ENCODE measurements at places on chromosomes 12 and 14.
A peak's percentile ranks its signal among the peaks of the same experiment; 100 is the strongest.

DNA sequence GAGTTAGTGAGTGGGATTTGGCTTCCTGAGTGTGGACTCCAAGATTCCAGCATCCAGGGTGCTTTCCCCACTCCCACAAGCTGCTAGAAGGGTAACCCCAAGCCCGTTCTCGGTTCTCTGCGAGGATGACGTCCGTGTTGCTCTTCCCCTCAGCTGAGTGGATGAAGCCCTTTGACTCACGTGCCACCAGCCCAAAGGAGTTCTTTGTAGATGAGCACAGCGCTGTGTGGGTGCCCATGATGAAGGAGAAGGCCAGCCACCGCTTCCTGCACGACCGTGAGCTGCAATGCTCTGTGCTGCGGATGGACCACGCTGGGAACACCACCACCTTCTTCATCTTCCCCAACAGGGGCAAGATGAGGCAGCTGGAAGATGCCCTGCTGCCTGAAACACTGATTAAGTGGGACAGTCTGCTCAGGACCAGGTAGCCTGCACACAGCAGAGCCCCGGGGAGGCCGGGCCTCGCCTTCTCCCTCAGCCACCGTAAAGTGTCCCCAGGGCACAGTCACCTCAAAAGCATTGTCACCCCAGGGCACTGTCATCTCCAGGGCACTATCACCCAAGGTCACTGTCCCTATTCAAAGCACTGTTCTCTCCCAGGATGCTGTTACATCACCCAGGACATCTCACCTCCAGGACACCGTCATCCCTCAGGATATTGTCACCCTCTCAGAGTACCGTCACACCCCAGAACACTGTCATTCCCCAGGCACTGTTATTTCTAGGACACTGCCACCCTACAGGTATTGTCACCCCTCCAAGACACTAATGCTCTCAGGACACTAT, 31.3 kb downstream of the SERPINA3 start:
- DNase-seq = no peak

DNA sequence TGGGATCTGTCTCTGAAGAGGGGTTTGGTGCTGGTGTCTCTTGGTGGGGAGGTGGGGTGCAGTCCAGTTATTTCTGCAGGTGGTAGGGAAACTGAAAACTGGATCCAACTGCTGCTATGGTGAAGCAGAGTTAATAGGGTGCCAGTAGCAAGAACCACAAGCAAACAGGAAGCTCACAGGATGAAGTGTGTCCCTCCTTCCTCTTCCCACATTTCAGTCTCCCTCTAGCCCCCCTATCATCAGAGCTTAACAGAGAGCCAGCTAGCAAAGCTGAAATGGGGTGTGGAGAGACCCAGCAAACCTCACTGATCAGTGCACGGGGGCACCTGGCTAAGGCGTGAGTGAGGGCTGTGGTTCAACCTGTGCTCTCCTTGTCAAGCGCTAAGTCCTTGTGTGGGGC, 69.1 kb upstream of the C12orf71 start:
- DNase-seq = no peak

DNA sequence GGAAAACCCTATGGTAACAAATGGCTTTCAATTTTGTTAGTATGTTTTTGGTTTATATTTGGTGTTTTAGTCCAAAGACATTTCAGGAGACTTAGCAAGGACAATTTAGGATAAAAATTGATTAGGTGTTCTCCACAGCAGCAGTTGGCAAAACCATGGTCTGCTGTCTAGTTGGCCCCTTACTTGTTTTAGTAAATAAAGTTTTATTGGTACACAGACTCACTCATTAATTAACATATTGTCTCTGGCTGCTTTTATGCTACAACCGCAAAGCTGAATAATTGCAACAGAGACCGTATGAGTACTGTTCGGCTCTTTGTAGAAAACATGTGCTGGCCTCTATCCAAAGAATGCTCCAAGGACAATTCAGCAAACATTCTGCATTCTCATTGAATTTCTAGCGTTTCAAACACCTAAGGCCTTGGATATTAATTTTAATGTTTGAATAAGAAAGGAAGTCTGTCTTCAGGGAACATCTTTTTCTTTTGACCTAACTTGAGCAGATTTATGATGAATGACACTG, 77.7 kb downstream of the CCDC92 start:
- no peak for DNase-seq

DNA sequence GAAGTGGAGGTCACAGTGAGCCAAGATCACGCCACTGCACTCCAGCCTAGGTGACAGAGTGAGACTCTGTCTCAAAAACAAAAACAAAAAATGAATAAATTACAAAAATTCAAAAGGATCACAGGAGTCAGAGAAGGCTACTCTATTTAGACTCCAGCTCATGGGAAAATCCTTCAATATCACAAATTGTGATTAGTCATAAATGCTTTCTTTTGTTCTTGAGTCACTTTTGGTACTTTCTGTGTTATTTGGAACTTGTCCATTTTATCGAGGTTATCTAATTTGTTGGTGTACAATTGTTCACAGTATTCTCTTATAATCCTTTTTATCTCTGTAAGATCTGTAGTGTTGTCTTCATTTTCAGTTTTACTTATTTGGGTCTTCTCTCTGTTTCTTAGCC, 18.9 kb downstream of the ALDH2 start:
- DNase-seq = peak; percentile 84

- DNase-seq = no peak
These were observed 436.5 kb downstream of the TMEM132D start for GRCh38 chr12:129467289-129467688.

DNA sequence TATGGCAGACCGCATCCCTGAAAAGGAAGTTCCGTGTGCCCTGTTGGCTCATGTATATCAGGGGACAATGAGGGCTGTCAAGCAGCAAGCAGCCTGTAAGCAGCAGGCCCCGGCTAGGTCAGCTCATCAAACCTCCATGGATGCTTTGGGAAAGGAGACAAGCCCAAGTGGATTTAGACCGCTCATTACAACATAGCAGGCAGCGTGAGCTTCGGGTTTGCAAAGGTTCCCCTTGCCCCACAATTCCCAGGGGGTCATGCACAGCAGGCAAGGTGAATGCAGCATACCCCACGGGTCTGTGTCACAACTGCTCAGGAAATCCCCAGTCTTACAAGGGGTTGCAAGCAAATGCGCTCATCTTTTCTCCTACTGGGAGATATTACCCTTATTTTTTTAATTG, 54.6 kb downstream of the KCNK13 start:
- DNase-seq = no peak

- peak; percentile 70 for DNase-seq
These were observed 18.2 kb downstream of the ANG start for GRCh38 chr14:20706657-20707355.

DNA sequence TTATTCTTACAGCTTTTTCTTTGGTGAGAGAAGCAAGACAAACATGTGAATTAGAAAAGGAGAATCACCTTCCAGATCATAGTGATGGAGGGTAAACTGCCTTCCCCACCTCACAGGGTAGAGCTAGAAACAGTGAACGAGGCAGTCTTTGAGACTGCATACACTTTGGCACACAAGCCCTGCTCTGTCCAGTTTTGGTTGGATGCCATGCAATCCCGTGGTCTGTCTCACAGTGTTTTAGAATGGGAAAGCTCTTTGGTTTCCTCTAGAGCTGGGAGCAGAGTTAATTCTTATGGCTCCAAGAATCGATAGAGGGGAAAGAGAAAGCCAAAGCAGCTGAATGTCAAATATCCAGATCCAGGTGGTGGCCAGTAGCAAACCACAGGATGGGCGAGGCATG, 21.9 kb downstream of the TDP1 start:
- no peak for DNase-seq

- DNase-seq = no peak
These were observed at the start of gene DTX3 for GRCh38 chr12:57604454-57604991. Gene DTX3 (plus strand): TSS chr12:57604824. CDS start chr12:57606518, 1,694 bp downstream.

- no peak for DNase-seq
These were observed 966.7 kb downstream of the SLC6A15 start for GRCh38 chr12:83945871-83946270.

- no peak for DNase-seq
These were observed 16.1 kb upstream of the PRICKLE1 start for GRCh38 chr12:42605685-42606084.

DNA sequence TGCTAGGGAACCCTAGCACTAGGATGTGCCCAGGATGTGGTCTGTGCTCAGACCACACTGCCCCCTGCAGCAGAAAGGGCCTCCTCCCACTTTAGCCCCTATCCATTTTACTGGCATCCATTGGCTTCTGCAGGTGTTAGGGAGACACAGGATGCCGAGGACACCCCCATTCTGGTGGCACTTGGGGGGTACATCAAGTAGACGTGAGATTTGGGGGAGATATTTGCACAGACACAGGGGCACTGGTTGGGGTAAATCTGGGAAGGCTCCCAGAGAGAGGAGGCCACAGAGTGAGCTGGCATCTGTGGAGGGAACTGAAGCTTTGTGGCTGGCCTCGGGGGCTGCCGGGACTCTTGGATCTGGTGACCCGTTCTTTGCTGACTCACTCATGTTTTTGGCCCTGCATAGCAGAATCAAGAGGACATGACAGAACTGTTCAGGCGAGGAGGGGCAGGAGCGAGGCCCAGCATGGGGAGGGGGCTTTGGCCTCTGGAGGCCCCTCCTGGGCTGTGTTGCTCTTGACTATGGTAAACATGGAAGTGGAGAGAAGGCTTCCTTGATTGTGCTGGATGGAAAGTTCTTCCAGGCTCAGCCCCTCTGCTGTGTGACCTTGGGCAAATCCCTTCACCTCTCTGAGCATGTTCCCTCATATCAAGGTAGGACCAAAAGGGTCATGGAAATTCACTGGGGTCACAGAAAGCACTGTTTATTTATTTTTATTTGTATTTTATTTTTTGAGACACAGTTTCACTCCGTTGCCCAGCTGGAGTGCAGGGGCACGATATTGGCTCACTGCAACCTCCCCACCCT, 1.8 kb downstream of the PLBD2 start:
- no peak for DNase-seq

DNA sequence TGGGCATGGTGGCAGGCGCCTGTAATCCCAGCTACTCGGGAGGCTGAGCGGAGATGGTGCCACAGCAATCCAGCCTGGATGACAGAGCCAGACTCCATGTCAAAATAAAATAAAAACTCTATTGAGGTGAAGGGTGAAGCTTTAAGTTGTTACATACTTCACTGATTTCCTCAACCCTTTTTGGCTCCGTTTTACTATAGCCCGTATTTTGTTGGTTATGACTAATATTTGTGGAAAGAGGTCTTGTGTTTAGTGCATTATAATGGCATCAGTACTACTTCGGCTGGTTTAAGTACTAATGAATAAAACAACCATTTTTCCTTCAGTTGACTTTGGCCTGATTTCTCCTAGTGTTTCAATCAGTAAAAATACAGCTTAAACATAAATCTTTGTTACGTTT, 27.0 kb upstream of the SLC2A14 start:
- DNase-seq = no peak

GRCh38 chr14:104774453-104775072, 21.0 kb downstream of the AKT1 start:
- no peak for DNase-seq

GRCh38 chr12:57169969-57170368, 22.6 kb upstream of the LRP1-AS start:
- no peak for DNase-seq

DNA sequence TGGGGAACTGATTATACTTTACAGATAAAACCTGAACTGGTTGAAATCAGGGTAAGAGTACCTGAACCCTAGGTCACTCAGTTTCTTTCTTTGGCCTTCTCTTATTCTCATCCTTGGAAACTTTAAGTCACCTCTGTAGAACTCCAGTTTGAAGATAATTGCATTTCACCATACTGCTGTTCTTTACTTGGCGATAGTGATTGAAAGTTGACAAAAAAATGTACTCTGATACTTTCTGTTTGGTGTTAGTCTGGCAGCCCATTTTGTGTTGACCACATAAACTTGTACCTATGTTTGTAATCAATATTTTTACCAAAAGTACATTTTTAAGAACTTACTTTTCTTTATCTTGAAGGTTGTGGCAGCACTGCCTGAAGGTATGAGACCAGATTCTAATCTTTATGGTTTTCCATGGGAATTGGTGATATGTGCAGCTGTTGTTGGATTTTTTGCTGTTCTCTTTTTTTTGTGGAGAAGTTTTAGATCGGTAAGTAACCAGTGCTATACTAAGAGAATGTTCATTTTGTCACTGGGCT, 42.9 kb downstream of the MIA2 start:
- no peak for DNase-seq

DNA sequence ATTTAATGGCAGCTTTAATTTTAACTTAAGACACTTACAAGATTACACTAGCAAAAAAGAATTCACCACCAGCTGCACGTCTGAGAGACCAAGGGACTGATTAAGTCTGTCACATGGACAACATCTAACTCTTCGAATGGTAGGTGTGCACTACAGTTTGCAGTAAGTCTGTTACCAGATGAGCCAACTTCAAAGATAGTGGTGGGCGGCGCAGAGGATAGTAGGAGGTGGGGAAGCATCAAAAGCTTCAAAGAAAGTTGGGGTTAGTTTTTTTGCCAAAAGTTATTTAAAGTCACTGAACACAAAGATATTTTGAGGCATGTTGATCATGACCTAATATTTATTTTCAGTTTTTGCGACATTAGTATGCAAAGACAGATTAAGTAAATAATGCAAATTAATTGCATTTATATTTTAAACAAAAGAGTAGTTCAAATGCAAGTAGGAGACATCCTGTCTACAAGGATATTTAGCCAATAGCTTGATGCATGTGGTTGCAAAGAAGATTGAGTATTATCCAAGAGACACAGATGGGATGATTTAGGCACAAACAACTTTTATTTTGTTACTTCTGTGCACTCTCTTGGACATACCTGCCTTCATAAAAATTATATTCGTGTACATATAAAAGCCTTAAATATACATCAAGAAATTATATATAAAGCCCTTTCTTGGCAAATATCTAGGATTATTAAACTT, 327.7 kb downstream of the BMP4 start:
- no peak for DNase-seq

- peak; percentile 19 for DNase-seq
These were observed 46.2 kb downstream of the C14orf132 start for GRCh38 chr14:96085369-96085768.

DNA sequence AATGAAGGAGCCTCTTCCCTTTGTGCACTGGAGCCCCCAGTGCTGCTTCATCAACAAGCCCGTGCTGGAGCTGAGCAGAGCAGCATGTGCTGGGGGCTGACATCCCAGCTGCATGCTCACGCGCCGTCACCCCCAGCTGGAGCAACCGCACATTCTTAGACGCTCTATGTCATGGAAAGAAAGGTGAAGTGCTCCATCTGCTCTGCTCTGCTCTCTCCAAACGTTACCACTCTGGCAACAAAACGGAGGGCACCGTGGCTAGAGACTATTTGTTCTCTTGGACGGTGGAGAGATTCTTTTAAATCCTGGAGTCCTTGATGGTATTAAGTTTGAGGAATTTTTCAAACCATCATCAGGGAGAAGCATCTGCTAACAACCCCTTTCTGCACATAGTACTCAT, 208.4 kb downstream of the C12orf75 start:
- DNase-seq = no peak

DNA sequence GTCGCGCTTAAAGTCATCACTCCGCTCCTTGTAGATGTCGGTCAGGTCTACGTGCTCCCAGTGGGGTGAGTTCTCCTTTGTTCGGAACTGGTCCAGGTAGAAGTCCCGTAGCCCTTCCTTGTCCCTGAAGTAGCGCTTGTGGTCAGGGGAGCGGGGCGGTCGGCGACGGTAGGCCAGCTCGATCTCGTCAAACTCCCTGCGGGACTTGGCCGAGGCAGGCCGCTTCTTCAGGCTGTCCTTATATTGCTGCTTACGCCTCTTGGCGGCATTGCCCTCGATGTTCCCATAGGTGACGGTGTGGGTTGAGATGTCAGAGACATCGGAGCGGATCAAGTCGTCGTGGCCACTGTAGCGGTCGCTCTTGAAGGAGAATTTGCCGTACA, 367.2 kb downstream of the EMP1 start:
- no peak for DNase-seq

GRCh38 chr12:49925433-49926204, 21.9 kb upstream of the FAIM2 start:
- no peak for DNase-seq

Measured in dermis blood vessel endothelial cell (primary cell).